GF-D8 (cell line): ENCODE measurements at places on chromosomes 13 and 19.

GRCh38 chr13:35732565-35732964, 256.1 kb upstream of the MAB21L1 start:
- no peak for DNase-seq

DNA sequence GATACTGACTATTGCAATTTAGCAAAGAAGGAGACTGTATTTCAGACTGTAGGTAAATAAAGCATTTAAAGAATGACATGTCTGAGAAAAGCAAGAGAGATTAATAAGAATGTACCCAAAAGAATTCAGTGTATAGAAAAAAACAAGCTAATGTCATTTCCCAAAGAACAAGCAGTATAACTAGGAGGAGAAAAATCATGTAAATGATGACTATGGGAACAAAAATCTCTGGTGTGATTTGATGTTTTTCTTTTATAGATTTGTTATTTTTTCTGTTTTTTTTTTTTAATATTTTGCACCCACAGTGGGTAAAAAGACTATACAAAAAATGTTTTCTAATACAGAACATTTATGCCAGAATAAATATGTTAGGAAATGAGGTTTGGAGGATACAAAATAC, 801.0 kb downstream of the PCDH9 start:
- no peak for DNase-seq

- no peak for DNase-seq
Measured at GRCh38 chr13:110339975-110340550, 33.0 kb downstream of the COL4A2 start.

DNA sequence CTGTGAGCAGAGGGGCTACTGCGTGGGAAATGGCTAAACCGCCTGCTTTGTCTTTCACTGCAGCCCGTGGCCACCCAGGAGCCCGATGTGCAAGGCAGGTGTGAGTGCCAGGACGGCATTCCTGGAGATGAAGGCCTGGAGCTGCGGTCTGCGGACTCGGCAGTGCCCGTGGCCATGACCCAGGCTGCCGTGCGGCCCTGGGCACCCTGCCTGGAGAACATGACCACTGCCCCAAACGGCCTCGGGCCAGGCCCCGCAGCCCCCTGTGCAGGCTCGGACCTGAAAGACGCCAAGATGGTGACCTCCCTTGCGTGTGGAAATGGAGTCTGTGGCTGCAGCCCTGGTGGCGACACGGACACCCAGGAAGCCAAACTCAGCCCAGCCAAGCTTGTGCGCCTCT, 62.2 kb downstream of the SPATA13 start:
- no peak for DNase-seq

- no peak for DNase-seq
Measured at GRCh38 chr19:19562665-19563347, 24.7 kb downstream of the CILP2 start.

- no peak for DNase-seq
Measured at GRCh38 chr19:10113592-10113963, 2.1 kb downstream of the P2RY11 start.

GRCh38 chr19:11159598-11160439, 4.2 kb upstream of the SPC24 start:
- DNase-seq = no peak

GRCh38 chr13:51590231-51590970, 6.1 kb downstream of the WDFY2 start:
- no peak for DNase-seq

- no peak for DNase-seq
Measured at GRCh38 chr19:49119411-49120324, at the start of gene PPFIA3. TSS of gene PPFIA3 (plus strand) at chr19:49119544. CDS start at chr19:49127874, 8,330 bp downstream.

- DNase-seq = no peak
Measured at GRCh38 chr13:102041544-102041943, 360.3 kb downstream of the FGF14 start.

DNA sequence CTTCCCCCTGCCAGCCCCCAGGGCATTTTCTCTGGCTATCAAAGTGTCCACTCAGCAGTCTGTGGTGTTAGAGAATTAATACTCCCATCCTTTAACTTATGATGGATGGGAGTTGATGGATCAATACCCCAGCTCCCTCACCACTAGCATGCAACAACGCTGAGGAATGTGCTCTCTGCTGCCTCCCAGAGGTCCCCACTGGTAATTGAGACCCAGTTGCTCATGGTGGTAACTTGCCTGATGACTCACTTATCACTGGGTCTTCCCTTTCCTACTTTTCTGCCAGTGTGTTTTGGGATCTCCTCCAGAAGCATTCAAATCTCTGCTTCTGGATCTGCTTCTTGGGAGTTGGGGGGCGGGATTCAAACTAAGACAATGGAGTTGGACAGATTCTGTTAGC, 20.3 kb upstream of the CACNA1A start:
- DNase-seq = no peak

DNA sequence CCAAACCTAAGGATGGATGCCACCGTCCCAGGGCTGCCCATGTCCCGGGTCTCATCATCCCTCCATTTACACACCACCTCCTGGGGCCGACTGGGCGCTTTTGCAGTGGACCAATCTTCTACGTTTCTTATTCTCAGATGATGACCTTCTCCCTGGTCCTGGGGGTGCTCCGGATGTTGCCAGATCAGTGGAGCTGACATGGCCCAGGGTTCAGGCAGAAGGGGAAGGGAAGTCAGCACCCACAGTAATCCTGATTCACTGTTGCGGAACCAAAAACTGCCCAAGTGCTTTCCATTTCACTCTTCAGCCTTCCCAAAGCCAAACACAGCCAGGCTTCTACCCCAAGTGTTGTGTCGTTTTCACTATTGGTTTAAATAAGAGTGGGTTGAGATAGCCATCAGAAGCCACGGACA, 29.8 kb downstream of the RAB20 start:
- DNase-seq = no peak

DNA sequence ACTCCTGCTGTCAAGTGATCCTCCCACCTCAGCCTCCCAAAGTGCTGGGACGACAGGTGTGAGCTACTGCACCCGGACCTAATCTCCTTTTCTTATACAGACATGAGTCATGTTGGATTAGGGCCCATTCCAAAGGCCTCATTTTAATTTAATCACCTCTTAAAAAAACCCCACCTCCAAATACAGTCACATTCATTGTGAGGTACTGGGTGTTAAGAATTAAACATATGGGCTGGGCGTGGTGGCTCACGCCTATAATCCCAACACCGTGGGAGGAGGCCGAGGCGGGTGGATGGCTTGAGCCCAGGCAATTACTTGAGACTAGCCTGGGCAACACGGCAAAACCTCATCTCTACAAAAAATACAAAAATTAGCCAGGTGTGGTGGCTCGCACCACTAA, 46.6 kb downstream of the PIN1 start:
- no peak for DNase-seq

GRCh38 chr19:3137119-3137518, 1.3 kb downstream of the GNA15 start:
- no peak for DNase-seq

DNA sequence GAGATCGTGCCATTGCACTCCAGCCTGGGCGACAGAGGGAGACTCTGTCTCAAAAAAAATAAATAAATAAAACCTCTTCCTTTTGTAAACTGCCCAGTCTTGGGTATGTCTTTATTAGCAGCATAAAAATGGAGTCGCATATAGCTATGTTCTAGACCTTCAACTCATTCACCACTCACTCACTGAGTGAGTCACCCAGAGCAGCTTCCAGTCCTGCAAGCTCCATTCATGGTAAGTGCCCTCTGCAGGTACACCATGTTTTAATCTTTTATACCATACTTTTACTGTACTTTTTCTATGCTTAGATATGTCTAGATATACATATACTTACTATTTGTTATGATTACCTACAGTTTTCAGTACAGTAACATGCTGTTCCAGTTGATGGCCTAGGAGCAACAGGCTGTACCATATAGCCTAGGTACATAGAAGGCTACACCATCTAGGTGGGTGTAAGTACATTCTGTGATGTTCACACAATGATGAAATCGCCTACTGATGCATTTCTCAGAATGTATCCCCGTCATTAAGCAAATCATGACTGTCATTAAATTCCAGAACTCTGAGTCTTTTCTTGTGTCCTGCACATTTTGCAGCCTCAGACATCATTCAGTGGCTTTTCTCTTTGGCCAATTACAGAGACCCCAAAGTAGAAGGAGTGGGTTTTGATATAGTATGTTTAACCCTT, 13.7 kb upstream of the FARP1 start:
- no peak for DNase-seq

DNA sequence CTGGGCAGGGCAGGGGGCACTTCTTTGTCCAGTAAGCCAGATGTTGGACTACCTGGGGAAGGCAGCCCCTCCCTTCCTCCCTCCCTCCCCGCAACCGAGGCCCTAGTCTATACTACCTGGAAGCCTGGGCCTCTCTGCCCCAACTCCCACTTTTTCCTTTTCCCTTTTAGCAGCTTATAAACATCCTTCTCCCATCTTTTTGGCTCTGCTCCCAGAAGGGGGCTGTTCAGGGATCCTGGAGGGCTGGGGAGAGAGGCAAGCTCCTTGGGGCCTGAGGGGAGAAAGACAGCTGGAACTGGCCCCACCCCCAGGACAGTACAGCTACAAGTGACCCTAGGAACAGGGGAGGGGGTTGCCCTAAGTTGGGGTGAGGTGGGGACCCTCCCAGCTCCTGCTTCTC, 44.9 kb downstream of the LYL1 start:
- DNase-seq = no peak

DNA sequence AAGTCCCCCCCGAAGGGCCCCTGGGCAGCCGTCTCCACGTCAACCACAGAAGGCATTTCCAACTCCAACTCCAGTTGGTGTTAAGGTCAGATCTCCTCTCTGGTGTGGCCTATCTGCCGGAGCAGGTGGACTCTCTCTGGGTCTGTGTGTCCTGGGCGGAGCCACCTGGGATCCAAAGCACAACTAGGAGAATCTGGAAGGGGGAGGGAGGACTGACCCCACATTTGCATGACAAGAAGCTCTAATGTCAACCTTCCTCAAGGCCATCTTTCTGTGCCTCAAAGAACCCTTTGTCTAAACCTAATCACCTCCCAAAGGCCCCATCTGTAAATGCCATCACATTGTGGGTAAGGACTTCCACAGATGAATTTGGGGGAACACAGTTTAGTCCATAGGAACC, 381.5 kb downstream of the UQCRFS1 start:
- no peak for DNase-seq

GRCh38 chr19:2426611-2427428, 566 bp downstream of the TIMM13 start:
- DNase-seq = no peak

GRCh38 chr13:113239357-113239756, 29.9 kb downstream of the CUL4A start:
- no peak for DNase-seq

GRCh38 chr13:58978331-58978730, 1185.4 kb downstream of the DIAPH3 start:
- DNase-seq = no peak

DNA sequence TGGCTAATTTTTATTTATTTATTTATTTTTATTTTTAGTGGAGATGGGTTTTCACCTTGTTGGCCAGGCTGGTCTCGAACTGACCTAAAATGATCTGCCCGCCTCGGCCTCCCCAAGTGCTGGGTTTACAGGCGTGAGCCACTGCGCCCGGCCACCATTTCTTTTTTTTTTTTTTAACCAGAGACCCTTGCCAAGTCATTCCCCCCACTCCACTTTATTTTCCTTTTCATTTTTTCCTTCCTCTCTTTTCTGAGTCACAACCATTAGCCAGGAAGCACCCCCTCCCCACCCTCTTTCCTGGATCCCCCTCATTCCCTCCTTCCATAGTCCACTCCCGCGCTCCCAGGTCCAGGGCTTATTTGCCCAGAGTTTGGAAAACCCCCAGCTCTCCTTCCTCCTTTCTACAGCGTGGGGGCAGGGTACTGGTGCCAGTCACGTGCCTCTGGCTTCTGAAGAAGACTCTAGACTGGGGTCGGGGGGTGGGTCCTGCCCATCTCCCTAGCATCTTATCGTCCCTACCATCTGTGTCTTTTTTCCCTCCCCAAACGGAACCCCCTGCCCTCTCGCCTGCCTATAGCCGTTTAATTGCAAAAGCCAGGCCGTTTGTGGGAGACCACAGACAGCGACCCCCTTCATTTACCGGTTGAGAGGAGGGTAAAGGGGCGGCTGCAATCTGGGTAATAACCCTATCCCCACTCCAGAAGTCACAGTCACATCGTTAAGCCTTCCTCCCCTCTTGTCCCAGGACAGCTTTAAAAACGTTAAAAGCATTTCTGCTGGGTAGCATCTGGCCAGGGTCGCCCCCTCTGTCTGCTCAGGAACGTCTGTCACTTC, 1.1 kb upstream of the CALR start:
- peak; percentile 99 for DNase-seq

DNA sequence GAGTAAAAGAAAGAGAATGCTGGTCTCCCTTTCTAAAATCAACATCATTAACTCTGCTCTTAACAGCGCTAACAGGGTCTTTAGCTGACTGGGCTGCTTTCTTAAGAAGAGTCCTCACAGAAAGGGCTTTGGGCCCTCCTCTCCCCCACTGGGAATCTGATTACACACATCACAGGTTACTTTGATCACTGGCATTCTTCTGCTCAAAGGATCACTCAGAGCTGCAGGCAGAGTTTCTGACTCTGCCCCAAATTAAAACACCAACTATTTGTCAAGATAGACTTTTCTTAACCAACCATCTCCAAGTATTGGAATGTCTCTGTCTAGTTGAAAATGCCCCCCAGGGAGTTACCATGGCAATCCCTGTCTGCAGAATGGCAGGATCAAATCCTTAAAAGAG, 31.1 kb upstream of the SIAH3 start:
- no peak for DNase-seq

- DNase-seq = no peak
Measured at GRCh38 chr13:96899946-96900345, 94.3 kb downstream of the OXGR1 start.

- DNase-seq = no peak
Measured at GRCh38 chr13:111621164-111621563, 300.7 kb downstream of the TEX29 start.

- DNase-seq = no peak
Measured at GRCh38 chr13:44489751-44490150, 86.4 kb downstream of the TSC22D1 start.

DNA sequence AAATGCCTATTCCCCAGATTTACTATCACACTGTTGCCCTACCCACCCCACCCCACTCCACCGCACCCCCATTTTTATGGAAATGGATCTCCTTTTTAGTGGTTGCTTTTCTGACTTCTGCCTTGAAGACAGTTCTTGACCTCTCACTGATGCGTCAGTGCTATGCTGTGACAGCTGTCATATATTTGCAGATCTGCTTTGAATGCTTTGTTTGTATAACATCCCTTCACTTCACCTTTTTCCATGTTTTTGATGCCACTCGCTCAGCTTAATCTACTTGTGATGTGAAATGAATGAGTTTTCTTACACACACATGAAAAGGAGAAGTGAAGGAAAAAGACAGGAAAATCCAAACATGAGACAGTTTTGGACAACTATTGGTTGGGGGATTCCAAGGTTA, 731.0 kb downstream of the SLITRK6 start:
- DNase-seq = no peak

DNA sequence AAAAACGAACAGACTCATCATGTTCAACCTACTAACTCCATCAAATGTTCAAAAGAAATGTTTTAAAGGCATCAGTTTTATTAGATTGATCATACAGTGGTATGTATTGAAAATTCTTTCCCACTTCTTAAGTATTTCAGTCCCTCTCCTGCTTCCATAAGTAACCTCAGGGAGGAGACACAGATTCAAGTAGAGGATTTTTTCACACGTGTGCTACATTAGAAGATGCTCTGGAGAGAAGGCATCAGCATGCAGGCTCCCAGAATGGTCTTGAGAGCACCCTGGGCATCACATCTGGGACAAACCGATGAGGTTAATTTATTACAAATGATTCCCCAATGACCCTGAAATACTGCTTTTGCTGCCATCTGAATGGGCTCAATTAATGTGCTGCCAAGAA, 3.6 kb downstream of the GPR12 start:
- no peak for DNase-seq

GRCh38 chr13:95236774-95237173, 64.5 kb downstream of the ABCC4 start:
- DNase-seq = no peak

- no peak for DNase-seq
Measured at GRCh38 chr13:30827578-30827925, 78.5 kb upstream of the MEDAG start.
